ENCODE measurements at places on chromosomes 16 and 17. TPM values are rescaled to one million over a fixed set of nuclear protein-coding genes. Genes with fewer than 3 reads are reported as not detected.
A peak's percentile ranks its signal among the peaks of the same experiment; 100 is the strongest.

The CBX8 gene
- total RNA-seq: 9.4 TPM

DNA sequence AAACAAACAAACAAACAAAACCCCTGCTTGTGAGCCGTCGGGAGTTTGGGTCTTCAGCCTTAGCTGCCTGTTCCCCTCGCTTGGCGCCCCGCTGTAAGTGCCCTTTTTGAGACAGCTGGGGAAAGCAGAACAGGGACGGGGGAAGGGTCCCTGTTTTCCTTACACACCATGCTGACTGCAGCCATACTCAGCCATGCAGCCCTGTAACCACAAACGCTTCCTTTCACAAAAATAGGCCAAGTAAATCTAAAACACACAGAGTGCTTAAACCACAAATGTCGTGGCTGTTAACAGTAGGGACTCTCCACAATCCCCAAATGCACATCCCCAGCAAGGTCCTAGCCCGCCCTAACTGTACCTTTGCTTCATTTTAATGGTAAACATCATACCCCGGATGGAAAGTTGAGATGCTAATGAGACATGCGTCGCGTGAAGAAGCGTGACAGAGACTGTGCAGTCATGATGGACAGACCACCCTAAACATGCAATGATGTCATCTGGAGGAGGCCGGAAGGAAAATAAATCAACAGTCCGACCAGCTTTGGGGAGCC lies 129.9 kb downstream of the MGAT5B start:
- peak; percentile 87 for DNase-seq

The PLEKHG4 gene
- total RNA-seq: 20.8 TPM

GRCh38 chr16:75341564-75342307 lies 90.3 kb upstream of the BCAR1 start:
- no peak for DNase-seq

The TP53TG3C gene
- not detected for total RNA-seq
